Stimulated activated CD8-positive, alpha-beta memory T cell treated with anti-CD3 and anti-CD28 coated beads, Interleukin-4, amount 100 ng/mL, for 1 hour (primary cell): ENCODE measurements at places on chromosomes 6 and 20.

DNA sequence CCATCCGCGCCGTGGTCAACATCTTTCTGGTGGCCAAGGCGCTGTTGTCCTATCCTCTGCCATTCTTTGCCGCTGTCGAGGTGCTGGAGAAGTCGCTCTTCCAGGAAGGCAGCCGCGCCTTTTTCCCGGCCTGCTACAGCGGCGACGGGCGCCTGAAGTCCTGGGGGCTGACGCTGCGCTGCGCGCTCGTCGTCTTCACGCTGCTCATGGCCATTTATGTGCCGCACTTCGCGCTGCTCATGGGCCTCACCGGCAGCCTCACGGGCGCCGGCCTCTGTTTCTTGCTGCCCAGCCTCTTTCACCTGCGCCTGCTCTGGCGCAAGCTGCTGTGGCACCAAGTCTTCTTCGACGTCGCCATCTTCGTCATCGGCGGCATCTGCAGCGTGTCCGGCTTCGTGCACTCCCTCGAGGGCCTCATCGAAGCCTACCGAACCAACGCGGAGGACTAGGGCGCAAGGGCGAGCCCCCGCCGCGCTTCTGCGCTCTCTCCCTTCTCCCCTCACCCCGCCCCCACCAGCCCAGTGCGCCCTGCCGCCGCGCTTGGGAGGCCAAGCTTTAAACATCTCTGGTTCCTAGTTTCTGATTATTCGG is 4.0 kb downstream of the SLC32A1 start:
- DNase-seq, result no peak

DNA sequence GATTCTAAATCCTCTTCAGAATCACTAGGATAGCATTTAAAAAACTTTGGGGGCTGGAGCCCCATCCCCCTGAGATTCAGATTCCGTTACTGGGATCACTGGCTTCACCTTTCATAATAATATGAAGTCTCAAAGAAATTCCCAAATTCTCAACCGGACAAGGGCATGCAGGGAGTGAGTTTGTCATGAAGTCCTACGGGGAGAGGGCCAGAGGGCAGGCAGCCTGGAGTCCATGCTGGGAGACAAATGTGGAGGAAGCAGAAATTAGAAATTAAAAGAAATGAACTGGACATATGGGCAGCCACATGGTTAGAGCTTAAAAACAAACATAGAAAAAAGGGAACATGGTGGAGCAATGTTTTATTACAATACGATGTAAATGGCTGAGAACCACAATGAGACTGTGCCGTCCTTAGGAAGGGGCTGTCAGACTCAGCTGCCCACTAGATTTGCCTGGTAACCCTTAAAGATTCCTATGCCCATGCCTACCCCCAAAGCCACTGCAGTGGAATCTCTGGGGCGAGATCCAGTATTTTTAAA is 142.6 kb downstream of the CEBPB start:
- no peak for DNase-seq

GRCh38 chr6:12483712-12484111 is 193.6 kb downstream of the EDN1 start:
- no peak for DNase-seq

GRCh38 chr6:25042036-25042521 is 106.3 kb upstream of the RIPOR2 start:
- DNase-seq, result no peak

GRCh38 chr20:8851446-8851845 is 217.4 kb upstream of the PLCB4 start:
- no peak for DNase-seq

GRCh38 chr6:7114744-7115458 is 7.1 kb downstream of the RREB1 start:
- DNase-seq, result no peak

DNA sequence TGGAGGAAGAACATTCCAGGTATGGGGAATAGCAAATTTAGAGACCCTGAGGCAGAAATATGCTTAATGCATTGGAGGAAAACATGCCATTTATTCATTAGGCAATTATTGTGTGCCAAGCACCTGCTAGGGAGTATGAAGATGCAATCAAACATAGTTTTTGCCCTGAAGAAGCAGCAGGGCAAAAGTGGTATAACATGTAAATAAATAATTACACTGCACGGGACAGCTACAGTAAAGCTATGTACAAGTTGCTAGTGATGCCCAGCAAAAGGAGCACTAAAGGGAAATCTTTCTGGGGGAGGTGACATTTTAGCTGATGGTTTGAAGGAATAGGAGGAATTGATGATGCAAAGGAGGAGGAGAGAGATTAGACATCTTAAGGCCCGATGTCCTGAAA is 624 bp upstream of the TJAP1 start:
- no peak for DNase-seq

- DNase-seq, result no peak
Observed at GRCh38 chr6:144922120-144922722, 637.1 kb downstream of the UTRN start.

- DNase-seq, result no peak
Observed at GRCh38 chr6:118558464-118559217, 10.5 kb downstream of the PLN start.

DNA sequence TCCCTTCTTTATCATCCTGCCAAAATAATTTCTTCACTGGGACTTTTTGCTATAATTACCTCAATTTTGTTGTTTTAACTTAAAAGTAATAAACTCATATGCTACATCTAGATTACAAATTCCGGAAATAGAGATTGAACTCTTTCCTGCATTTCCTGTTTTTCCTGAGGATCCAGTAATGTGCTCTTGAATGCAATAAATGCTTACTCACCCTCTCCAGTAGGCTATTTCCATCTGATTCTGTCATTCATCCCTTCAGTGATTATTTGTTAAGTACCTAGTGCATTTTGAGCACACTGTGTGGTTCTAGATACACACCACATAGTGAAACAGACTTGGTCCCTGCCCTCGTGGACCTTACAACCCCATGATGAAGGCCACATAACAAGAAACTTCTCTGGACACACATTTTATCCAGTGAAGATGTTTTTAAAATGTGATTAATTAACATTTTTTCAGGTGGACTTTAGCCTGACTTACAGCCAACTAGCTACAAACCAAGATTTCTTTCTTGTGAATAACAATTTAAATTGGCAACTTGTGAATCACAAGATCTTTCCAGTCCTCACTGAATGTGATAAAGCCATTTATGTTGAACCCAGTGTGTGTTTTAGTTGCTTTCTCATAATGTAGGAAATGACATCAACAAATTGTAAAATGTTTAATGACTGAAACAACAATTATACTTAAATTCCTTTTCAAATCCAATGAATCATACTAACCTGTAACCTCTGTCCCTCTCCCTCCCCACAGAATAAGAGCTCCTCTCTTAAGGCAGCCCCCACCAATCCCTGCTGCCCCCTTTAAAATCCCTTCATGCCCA is 272.3 kb downstream of the KHDC1L start:
- no peak for DNase-seq

GRCh38 chr20:51171141-51171540 is 148.2 kb upstream of the KCNG1 start:
- DNase-seq, result no peak

DNA sequence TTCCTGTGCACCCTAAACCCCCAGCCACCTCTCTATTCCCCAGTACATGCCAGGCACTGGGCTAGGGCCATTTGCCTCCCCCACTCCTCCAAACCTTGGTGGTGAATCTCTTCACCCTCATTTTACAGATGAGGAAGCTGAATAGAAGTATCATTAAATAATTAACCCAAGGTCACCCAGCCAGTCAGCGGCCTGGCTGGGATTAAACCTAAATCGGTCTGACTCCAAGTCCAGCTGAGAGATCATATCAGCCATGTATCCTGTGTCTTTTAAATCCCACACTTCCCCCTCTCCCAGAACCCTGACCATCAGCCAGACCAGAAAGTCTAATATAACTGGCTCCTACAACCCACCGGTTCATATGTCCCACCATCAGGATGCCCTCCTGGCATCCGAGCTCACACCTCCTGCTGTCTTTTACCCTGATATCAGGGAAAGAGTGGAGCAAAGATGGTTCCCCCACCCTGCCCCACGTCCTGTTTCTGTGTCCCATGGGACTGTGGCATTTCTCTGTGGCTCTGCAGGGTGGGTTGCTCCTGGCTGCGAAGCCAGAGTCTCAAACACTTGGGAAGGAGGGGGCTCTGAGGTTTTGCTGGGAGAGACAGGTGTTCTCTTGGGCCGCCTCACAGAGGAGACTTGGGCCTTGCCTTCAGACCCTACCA is 145.3 kb downstream of the VEGFA start:
- no peak for DNase-seq

- no peak for DNase-seq
Observed at GRCh38 chr20:34562641-34563040, 4.1 kb downstream of the MAP1LC3A start.

GRCh38 chr6:169932491-169932890 is 181.1 kb downstream of the ERMARD start:
- DNase-seq, result no peak

DNA sequence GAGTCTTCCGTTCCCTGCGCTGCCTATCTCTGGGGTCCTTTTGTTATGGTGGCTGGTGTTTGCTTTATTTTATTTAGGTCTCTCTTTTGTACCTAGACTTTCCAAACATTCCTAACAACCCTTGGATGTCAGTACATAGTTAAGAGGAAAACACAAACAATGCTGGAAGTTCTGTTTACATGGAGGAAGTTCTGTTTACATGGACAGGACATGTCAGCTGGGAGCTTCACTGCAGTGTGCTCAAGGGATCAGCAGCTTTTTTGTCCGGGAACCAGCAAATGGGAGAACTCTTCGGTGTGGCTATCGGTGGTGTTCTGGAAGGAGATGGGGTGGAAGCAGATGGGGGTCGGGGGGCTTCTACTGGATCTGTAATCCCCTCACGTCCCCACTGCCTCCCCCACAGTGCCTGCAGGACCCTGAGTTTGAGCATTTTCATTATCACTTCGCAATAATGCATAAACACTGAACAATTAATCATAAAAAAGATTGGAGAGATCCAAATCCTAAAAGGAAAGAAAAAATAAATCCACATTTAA is 2.7 kb downstream of the SERPINB6 start:
- DNase-seq, result no peak

GRCh38 chr6:89597988-89598387 is 40.6 kb downstream of the LYRM2 start:
- DNase-seq, result no peak
